ENCODE measurements at places on chromosomes 3 and 15. TPM values are rescaled to one million over a fixed set of nuclear protein-coding genes. Genes with fewer than 3 reads are reported as not detected.

The KLHL6 gene
- total RNA-seq = 0.04 TPM

DNA sequence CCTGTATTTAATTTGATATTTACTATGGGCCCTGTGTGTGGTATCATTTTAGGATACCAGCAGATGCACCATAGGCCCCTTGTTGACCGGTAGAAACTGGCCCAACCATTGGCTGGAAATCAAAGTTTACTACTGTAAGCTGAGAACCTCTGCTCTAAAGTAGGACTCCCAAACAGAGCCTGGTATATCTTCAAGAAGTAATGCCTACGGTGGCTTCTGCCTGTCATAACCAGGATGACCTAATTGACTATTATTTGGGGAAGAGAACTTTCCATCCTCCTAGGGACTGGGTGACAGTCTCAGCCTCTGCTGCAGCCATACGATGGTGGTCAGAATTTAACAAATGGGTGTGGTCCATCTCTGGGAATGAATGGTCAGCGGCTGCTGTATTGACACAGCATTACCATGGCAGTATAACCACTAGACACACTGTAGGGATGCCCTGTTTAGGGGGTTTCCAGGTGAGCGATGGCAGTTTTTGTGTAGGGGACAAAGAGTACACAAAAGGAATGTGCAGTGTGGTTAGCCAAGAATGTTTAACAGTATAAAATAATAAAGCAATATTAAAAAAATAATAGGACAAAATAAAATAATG is 37.3 kb downstream of the RARB start:
- no peaks in the 10 kb centered on the region for H3K4me1 ChIP-seq
- H3K27ac ChIP-seq = no peak overlapping the region
- no peaks in the 10 kb centered on the region for H3K27me3 ChIP-seq
- no peak for DNase-seq
- no peak overlapping the region for H3K4me3 ChIP-seq

The SPTSSB gene
- 1.2 TPM for total RNA-seq

The CCR3 gene
- 3.1 TPM for total RNA-seq

The RASGRF1 gene
- total RNA-seq = 6.0 TPM

Measured in PC-9 (cell line).